RKO (cell line): ENCODE measurements at places on chromosomes 7 and 10.

- no peak for DNase-seq
Measured at GRCh38 chr7:93923942-93924341, 2.4 kb downstream of the GNG11 start.

DNA sequence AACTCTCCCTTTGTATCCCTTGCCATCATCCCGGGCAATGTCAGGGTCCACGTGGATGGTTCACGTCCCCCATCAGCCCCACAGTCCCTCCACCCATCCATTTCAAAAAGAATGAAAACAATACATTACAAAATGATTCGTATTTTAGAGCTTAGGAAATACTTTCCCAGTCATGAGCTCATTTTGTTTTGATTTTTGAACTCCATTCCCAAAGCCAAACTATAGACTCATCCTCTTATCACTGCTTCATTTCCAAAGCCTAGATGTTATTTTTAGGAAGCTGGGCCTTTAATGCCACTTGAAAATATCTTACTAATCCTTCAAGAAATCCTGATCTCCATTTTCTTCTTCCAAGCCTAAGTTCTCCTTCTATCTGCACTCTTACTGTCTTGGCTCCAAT, 72.1 kb downstream of the WNT2 start:
- no peak for DNase-seq

DNA sequence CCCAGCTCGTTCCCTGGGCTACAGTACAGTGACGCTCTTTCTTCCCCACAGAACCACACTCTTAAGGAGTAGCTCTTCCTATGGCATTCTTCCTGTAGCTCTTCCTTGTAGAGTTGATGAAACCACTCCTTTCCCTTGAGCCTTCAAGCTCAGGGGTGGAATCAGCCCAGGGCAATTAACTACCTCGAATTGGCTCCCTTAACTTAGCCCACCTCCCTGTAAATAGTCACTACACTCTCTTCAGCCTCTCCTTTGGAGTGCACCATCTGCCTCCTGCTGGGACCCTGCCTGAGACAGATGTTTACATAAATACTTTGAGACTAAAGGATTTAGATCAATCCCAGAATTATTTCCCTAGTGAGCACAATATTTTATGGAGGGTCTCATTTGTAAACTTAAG, 537.8 kb upstream of the AUTS2 start:
- no peak for DNase-seq

GRCh38 chr7:2159176-2159520, 73.6 kb downstream of the MAD1L1 start:
- no peak for DNase-seq

- no peak for DNase-seq
Measured at GRCh38 chr7:97868788-97869187, 3.4 kb downstream of the ASNS start.

GRCh38 chr7:111678281-111678680, 116.0 kb upstream of the IMMP2L start:
- no peak for DNase-seq

DNA sequence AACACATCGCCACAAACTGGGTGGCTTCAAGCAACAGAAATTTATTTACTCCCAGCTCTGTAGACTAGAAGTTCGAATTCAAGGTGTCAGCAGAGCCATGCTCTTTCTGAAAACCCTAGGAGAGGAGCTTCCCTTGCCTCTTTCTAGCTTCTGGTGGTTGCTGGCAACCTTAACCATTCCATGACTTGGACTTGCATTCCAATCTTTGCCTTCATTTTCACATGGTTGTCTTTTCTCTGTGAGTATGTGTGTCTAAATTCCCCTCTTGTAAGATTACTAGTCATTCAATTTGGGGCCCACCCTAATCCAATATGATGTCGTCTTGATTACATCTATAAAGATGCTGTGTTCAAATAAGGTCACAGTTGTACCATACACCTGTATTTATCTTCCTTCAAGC, 65.9 kb upstream of the PRKG1 start:
- no peak for DNase-seq

- no peak for DNase-seq
Measured at GRCh38 chr7:5351507-5352265, 68.9 kb downstream of the SLC29A4 start.

DNA sequence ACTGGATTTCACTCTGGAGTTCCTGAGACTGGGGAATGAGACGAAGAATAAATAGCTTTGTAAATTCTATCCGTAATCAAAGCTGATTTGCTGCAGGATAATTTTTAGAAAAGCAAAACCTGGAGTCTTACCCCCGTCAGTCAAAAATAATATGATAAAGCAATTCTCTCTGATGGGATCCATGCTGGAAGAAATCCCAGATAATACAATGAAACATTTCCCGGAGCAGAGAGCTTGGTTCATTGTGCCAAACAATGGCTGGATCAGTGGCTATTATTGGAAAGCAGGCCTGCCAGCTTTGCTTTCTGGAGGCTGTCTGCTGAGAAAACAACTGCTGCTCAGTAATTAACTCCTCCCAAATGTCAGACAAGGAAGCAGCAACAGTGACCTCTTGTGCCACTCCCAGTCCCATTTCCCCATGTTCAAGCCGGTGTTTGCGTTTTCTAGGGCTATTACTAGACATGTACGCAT, 609.4 kb upstream of the PCDH15 start:
- peak; percentile 13 for DNase-seq

GRCh38 chr7:1062296-1063294, 18.2 kb downstream of the GPR146 start:
- no peak for DNase-seq

DNA sequence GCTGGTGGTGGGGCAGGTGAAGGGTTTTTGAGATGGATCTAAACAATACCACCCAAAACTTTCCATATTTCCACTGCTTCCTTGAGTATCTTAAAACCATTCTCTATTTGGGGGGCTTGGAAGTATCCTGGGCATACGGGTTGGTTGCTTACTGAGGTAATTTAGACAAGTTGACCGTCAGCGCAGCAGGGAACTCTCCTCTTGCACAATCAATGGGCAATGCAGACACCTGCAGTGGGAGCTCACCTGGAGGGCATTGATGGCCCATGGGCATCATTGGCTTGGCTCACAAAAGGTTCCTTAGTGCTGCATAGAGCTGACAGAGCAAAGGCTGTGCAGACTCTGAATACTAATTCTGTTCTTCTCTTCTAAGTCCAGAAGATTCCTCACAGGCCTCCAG, 101.5 kb downstream of the EPDR1 start:
- DNase-seq = no peak

- no peak for DNase-seq
Measured at GRCh38 chr7:1031716-1032455, 12.5 kb upstream of the GPR146 start.

- DNase-seq = no peak
Measured at GRCh38 chr7:76260171-76260703, 42.2 kb upstream of the HSPB1 start.

DNA sequence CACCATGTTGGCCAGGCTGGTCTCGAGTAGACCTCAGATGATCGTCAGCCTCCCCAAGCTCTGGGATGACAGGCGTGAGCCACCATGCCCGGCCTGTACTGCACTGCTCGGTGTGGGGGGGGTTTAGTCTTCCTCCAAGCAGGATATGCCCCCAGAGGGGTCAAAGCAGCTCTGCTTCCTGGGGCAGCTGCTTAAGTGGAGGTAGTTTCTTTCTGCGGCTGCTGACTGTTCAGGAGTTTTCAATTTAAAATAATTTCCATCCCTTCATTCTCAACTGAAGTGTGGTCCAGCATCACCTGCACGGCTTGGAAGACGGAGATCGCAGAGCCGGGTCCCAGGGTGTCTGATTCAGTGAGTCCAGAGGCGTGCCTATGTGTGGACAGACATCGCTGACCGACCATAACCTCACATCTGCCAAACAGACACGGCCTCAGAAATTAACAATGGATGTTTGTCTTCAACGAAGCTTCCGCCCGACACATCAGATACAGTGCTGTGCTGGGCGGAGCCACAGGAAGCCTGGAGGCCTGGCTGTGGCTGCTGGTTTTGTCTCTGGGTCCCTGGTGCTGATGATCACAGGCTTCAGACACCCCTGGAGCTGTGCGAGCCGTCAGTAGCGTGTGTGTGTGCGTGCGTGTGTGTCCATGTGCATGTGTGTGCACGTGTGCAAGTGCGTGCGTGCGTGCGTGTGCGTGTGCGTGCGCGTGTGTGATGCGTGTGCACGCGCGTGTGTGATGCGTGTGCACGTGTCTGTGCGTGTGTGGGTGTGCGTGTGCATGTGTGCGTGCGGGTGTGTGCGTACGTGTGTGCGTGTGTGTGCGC, 226.5 kb upstream of the PITRM1 start:
- no peak for DNase-seq

DNA sequence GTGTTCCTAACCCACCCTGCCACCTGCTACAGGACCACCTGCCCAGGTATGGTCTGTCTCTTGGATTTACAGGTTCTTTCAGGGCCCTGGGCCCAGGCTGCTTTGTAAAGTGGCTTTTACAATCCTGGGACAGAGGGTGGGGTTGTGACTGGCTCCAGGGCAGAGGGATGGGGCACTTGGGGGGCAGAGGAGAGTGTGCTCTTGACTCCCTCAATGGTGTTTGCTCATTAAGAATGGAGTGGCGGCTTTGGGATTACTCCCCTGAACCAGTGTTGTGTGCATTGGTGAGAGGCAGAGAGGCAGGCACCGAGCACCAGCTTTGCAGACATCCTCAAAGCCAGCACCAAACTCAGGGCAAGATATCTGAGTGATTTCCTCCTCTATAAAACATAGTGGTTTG, 43.5 kb downstream of the VWA2 start:
- no peak for DNase-seq

DNA sequence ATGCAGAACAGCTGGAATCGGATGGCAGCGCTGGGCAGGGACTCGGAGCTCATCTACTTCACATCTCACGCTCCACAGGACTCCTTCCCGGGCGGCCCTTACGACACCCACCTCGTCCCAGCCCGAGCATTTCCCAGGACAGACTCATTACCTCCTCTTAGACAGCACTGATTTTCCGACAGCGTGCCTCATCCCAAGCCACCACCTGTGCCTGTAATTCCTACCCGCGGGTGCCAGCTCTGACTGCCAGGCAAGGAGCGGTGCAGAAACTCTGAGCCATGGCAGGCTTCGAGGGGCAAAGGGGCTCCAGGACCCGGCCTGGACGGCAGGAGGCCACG, 25.6 kb downstream of the GPER1 start:
- DNase-seq = no peak

GRCh38 chr10:86705905-86706304, 37.6 kb downstream of the LDB3 start:
- DNase-seq = no peak

DNA sequence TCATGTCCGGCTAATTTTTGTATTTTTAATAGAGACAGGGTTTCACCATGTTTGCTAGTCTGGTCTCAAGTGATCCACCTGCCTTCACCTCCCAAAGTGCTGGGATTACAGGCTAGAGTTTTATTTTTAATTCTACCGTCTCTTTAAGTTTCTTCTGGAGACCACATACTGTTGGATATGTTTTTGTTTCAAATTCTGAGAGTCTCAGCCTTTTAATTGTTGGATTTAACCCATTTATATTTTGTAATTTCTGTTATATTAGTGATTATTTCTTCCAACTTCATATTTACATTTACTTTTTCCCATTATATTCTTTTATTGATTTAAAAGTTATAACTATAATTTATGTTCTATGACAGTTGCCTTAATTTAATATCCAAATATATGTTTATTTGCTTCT, 139.4 kb downstream of the BMS1 start:
- DNase-seq = no peak

DNA sequence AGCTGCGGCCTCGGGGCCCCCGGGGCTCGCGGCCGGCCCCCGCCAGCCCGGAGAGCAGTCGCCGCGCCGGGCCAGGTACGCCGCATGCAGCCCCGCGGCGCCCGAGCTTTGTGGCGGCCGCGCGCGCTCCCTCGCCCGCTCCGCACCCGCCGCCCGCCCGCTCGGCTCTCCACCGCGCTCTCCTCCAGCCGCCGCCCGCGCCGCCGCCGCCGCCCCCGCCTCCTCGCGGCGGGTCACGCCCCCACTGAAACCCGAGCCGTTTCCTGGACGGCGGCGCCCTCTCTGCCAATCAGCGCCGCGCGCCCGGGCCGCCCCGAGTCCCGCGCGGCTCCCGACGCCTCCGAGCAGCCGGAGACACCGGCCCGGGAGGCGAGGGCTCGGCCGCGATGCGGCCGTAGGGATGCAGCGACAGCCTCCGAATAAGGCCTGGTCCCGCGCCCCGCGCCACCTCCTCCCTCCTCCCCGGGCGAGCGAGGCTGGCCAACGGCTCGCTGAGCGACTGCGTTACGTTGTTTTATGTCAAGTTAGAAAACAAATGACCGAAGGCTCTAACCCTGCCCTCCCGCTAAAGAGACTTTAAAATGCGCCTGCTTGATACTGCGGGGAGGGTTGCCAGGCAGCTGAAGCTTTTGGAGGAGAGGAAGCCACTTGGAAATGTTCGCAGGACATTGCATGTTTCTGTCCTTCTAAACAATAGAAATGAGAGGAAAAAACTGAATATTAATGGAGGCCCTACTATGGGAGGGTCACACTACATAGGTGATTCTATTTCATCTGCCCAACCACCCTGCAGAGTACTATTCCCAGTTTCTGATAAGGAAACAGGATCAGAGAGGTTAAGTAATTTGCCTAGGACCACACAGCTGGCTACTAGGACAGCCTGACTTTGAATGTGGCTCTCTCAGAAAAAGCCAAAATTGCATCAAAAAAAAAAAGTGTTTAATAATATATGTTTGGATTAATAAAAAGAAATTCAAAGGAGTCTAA, at the start of gene FGFR2:
Gene FGFR2, minus strand, starts transcription at position 182 of the 987 bp plus-strand sequence. CDS start 4,627 bp downstream, outside the sequence.
- peak; percentile 81 for DNase-seq

DNA sequence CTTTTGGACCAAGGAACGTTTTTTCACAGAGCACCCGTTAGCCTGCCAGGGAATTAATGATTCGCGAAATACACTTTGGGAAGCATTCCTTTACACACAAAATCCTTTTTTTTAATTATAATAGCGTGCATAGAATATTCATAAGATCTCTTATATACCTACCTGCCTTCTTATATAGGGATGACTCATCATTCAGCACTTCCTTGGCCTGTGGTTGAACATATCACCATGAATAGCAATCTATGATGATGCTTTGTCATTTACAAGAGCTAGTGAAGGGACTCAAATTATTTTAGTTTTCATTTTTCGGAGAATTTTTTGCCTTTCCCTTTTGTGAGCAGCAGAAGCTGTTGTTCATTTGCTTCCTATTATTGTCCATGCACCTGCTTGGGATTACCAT, 97.0 kb downstream of the CDH23 start:
- DNase-seq = no peak

DNA sequence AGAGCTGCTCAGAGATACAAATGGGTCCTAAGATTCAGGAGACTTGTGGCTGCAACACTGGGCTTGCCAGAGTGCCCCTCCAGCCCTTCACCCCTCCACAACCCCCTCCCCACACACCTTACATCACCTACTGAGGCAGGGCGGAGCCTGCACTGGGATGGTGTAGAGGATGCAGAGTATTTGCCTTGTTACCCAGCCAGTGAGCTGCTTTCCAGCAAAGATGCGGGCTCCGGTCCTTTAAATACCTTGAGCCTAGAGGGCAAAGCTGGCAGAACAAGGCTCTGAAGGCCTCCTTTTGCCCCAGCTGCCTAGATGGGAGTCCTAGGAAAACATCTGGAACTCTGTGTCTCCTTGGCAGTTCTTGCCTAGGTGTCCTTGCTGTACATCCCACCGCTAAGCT, 34.6 kb downstream of the KAZALD1 start:
- no peak for DNase-seq

DNA sequence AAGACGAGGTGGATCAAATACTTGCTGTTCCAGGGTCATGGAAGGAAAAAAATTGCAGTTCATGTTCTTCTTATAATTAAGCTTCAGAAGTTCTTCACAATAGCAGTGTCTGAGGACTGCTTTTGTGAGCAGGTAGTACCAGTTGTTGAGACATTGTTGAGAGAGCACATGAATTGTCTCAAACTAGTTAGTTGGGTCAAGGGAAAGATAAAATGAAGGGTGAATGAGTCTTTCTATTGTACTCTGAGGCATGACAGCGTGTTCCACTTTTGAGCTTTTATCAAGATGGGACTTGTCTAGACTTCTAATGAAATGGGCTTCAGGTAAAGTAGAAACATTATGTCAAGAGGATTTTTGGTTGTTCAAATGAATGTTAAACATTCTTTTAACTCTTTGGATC, 26.0 kb downstream of the KAT6B start:
- no peak for DNase-seq
